Stimulated activated CD4-positive, alpha-beta T cell treated with anti-CD3 and anti-CD28 coated beads, Interleukin-12 subunit alpha, Interleukin-12 subunit beta, amount 100 ng/mL, for 4 hours (primary cell): ENCODE measurements at places on chromosomes 2 and 18.
A peak's percentile ranks its signal among the peaks of the same experiment; 100 is the strongest.

DNA sequence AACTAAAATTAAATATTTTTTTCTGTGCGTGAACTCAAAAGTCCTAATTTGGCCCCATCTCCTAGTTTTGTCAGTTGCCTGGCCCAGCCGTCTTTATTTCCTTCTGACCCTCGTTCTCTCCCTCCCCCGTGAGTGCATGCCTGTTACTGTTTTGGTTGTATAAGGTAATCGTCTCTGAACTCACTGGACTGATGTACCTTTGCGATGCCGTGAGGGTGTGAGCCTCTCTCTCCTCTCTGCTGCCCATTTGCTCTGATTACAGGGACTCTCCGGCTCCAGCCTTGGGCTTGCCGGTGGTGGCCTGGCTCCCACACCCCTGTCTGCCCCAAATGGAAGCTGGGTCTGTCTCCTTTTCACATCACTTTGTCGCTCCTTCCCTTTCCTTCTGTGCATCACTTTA is 66.5 kb upstream of the RBM44 start:
- no peak for DNase-seq

- DNase-seq: no peak
Measured at GRCh38 chr2:175914846-175915245, 87.2 kb downstream of the LNPK start.

GRCh38 chr2:54603796-54604195 is 119.7 kb upstream of the EML6 start:
- no peak for DNase-seq

DNA sequence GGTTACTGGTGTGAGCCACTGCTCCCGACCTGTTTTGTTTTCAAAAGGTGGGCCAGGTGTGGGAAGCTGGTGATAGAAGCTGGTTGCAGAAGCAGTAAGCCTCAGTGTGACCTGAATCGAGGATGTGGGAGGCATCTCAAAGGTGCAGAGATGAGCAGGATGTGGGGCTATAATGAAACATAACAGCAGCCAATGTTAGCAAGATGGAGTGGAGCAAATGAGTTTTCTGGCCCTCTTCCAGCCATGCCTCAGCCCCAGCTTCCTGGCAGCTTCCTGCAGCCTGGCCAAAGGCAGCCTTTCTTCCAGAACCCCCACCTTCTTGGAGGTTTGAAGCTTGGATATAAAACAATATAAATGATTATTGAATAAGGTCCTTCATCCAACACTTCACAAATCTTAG is 184.8 kb downstream of the NCK2 start:
- DNase-seq: peak; percentile 12

DNA sequence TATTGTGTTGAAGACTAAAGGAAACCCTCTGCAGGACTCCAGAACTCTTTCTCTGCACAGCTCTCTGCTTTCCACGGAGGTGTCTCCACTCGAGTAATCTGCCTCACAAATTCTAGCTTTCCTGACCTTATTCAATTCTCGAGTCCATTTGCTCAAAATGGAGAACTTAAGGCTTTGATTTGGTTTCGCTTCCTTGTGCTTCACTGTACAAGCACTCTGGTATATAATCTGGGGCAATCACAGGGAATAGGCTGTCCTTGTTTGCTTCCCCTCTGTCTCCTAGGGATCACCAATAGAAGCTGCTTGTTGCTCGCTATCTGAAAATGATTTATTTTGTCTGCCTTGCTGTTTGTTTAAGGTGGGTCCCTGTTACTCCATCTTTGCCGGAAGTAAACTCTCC is 129.1 kb upstream of the DOCK10 start:
- DNase-seq: no peak

- no peak for DNase-seq
Measured at GRCh38 chr2:174044556-174044955, 79.4 kb upstream of the SP3 start.

DNA sequence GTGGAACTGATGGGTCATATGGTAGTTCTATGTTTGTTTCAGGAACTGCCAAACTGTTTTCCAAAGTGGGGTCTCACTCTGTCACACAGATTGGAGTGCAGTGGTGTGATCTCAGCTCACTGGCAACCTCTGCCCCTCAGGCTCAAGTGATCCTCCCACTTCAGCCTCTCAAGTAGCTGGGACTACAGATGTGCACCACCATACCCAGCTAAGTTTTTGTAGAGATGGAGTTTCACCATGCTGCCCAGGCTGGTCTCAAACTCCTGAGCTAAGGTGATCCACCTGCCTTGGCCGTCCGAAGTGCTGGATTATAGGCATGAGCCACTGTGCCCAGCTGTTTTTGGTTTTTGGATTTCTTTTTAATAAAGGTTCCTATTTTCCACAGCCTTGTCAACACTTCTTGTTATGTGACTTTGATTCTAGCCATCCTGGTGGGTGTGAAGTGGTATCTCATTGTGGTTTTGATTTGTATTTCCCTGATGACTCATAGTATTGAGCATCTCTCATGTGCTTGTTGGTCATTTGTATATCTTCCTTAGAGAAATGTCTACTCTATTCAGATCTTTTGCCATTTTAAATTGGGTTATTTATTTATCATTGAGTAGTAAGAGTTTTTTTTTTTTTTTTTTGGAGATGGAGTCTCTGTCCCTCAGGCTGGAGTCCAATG is 22.8 kb downstream of the NPC1 start:
- no peak for DNase-seq

DNA sequence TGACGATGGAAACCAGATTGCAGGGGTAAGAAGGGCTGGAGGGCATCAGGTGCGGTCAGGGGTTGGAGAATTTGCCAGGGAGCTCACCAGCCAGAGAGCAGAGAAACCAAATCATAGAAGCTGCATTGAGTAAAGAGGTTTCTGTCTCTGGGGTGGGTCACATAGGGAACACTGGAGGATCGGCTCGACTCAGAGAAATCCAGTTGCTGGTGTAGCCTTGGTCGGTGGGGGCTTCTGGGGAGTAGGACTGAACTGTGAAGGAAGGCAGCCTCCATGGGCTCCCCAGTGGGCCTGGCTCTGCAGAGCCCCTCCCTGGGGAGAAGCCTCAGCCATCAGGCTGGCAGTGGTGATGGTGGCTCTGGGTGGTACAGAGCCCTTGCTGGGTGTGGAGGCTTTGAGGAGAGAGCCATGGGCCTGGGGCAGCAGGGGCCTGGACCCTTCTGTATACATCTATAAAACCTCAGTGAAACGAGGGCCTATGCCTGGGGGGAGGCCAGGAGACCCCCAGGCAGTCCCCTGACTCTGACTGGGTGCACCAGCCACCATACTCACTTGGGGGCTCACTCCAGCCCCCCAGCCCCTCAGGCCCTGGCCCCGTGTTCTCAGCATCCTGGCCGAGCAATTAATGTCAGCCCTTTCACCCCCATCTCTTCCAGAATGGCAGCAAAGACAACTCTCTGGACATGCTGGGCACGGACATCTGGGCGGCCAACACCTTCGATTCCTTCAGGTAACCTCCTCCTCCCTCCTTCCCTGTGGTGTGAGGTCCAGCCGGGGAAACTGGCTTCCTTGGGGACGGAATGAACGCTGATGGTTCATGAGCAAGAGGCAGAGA is 124.5 kb downstream of the CTIF start:
- DNase-seq: no peak

- no peak for DNase-seq
Measured at GRCh38 chr18:32300914-32301313, 111.1 kb downstream of the MEP1B start.

DNA sequence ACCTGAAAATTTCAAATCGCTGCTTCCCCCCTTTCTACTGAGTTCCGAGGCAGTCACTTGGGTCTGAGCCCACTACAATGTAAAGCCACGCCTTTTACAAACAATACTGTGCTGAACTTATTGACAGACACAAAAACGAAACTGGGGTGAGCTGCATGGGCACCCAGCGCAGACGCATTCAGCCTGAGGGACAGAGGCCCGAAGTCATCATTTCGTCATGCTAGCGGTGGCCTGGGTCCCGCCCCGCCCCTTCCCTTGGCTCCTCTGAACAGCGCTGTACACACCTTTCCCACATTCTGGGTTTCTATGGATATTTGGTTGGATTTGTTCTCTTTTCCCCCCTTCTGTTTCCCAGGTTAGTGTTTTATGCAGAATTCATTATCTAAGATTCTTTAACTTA is 71.7 kb downstream of the EIPR1 start:
- DNase-seq: no peak

GRCh38 chr2:12397854-12398253 is 318.9 kb upstream of the TRIB2 start:
- DNase-seq: no peak

- DNase-seq: no peak
Measured at GRCh38 chr2:152520759-152521158, 185.8 kb downstream of the FMNL2 start.

- DNase-seq: no peak
Measured at GRCh38 chr2:175874291-175874690, 127.8 kb downstream of the LNPK start.

- no peak for DNase-seq
Measured at GRCh38 chr2:23953625-23954024, 13.4 kb downstream of the UBXN2A start.

- DNase-seq: no peak
Measured at GRCh38 chr2:54772110-54772509, 48.6 kb downstream of the EML6 start.

GRCh38 chr18:32372381-32373061 is 98.2 kb downstream of the GAREM1 start:
- DNase-seq: no peak

GRCh38 chr18:79542876-79543750 is 136.5 kb upstream of the CTDP1 start:
- DNase-seq: no peak

GRCh38 chr2:163626639-163627109 is 109.1 kb downstream of the FIGN start:
- no peak for DNase-seq

- DNase-seq: no peak
Measured at GRCh38 chr2:58636872-58637271, 395.7 kb upstream of the FANCL start.

GRCh38 chr18:32714571-32715148 is 58.2 kb downstream of the KLHL14 start:
- no peak for DNase-seq

GRCh38 chr2:219983836-219984235 is 356.4 kb downstream of the SLC4A3 start:
- DNase-seq: no peak

- no peak for DNase-seq
Measured at GRCh38 chr2:15159751-15160177, 401.4 kb downstream of the NBAS start.

GRCh38 chr18:8088626-8089025 is 520.6 kb upstream of the RAB12 start:
- DNase-seq: no peak

GRCh38 chr2:100988630-100989417 is 13.3 kb upstream of the RPL31 start:
- DNase-seq: no peak

DNA sequence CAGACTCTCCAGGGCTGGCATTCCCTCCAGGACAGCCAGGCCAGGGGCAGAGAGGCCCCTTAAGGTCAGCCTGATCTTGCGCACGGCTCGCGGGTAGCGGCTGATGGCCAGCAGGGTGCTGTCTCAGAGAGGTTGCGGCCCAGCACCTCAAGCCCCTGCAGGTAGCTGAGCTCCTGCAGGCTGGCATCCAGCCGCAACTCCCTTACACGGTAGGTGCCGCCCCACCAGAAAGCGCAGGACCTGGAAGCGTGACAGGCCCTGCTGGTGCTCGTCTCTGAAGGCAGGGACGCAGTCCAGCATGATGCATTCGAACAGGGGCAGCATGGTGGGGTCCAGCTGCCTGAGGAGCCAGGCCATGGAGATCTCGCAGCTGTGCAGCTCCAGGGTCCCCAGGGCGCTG is 38.9 kb downstream of the C1D start:
- no peak for DNase-seq

DNA sequence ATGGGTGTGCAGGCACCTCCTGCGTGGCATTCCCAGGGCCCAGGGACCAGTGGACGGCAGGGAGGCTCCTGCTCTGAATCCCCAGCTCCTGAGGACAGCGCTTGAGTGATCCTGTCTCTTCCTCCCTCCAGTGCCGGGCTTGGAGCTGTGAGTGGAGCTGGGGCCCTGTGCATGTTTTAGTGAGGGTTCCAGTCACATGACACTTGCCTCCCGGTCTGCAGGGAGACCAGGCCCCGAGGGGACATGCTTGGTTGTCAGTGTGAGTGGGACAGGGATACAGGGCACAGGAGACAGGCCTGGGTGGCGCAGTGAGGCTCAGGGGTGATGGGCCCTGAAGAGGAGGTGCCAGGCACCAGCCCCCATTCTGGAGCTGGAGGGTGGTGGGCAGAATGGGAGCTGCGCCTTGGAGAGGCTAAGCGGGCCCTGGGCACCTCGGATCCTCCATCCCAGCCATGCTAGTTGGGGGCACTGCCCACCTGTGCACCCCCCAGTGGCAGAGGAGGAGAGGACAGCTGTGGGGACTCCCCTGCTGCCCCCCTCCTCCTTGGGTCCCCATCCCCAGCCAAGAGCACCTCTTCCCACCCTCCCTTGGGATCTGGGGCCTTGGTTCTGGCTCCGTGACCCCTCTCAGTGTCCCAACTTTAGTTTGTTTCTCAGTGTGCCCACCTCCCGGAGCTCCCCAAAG is 12.0 kb downstream of the ARHGEF4 start:
- DNase-seq: no peak

DNA sequence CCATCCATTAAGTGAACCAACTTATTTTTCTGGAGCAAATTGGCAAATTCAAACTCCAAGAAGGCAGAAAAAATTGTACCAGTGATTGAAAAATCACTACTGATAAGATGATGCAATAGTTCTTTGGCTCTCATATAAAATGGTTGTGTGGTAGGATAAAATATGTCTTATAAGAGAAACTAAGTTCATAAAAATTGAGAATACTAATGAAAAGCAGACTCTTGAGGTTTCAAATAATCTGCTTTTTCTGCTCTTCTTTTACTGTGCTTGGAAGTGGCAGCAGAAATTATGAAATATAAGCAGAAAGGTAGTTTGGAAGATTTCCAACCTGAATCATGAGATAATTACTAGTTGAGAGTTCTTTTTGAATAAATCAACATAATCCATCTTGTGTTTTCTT is 61.9 kb downstream of the PPP1R1C start:
- DNase-seq: no peak

DNA sequence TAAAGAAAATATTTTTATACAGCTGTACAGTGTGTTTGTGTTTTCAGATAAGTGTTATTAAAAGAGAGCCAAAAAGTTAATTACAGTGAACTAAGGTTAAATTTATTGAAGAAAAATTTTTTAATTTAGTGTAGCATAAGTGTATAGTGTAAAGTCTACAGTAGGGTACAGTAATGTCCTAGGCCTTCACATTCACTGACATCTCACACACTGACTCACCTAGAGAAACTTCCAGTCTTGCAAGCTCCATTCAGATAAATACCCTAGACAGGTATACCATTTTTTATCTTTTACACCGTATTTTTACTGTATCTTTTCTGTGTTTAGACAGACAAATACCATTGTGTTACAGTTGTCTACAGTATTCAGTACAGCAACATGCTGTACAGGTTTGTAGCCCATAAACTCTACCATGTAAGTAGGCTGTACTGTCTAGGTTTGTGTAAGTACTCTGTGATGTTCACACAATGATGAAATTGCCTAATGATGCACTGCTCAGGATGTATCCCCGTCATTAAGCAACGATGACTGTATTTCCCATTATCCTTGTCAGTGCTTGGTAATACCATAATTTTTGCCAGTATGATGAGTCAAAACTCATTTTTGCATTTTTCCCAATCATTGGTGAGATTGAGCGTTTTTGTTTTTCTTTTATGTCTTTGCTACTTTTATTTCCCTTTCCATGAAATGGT is 48.2 kb upstream of the B3GNT2 start:
- DNase-seq: no peak
